Foreskin fibroblast (primary cell): ENCODE measurements at places on chromosomes 3 and 15.

DNA sequence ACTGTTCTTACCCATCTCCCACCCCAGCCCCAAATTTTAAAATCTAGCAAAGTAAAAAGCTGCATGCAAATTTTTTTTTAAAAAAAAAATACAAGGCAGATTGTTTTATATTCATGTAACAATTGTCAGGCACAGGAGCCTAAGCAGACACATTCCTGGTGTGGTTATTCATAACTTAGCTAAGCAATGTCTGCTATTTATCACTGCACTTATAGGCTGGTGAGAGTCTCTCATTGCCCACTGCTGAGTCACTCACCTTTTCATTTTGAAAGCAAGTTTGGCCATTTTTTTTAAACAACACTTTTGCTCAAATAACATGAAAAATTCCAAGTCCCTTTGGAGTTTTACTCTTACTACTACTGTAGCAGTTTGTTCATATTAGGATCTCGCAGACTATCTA is 413.9 kb downstream of the RBMS3 start:
- peak; percentile 88 for DNase-seq

DNA sequence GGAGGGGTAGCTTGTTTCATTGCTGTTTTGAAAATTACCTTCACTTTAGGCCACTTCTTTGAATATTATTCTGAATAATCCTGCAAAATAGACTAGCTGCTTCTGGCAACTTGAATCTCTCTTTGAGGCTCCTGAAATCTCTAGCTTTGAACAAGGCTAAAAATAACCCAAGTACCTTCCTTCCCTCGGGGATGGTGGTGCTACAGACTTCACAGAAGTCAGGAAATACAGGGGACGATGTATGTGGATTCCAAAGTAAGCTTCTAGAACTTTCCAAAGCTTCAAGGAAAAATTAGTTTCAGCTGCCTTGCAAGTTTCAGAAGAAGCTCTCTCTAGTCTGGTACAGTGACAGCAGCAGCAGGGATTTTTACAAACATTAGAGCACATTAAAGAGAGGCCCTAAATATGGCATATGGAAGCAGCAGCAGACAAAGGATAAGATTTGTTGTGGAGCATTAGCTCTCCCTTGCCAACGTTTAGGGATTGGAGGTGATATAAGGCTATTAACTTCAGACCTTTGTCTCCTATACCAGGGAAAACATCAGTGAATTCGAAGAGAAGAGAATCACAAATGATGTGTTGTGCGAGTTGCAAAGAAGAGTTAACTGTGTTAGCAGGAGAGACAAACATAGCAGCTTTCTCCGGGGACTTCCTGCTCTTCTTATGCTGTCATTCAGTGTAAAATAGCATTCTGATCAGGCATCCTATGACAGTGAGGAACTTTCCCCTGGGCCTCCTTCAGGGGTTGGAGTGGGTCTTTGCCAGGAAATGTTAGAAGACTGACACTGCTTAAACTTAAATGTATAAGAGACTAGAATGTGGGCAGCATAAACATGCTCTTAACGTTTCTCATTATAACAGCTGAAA is 783.0 kb upstream of the ARPP21 start:
- DNase-seq: no peak

- DNase-seq: no peak
Observed at GRCh38 chr3:41592753-41593510, 369.0 kb downstream of the ULK4 start.

DNA sequence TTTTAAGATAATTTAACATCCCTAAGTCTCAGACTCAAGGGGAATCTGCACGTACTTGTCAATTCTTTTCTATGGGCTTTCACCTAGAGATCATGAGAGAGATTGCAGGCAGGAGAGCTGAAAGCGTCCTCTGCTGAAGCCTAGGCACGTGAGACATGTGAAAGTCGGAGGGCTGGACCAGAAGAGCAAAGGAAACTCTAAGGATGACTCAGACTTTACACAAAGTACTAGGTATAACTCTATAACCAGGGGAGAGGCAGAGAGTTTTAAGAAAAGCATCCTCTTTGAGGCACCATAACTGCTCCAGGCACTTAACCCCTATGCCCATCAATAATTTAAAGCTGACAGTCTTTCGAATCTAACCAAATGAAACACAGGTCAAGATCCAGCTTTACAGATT is 436.6 kb downstream of the VGLL3 start:
- DNase-seq: no peak

DNA sequence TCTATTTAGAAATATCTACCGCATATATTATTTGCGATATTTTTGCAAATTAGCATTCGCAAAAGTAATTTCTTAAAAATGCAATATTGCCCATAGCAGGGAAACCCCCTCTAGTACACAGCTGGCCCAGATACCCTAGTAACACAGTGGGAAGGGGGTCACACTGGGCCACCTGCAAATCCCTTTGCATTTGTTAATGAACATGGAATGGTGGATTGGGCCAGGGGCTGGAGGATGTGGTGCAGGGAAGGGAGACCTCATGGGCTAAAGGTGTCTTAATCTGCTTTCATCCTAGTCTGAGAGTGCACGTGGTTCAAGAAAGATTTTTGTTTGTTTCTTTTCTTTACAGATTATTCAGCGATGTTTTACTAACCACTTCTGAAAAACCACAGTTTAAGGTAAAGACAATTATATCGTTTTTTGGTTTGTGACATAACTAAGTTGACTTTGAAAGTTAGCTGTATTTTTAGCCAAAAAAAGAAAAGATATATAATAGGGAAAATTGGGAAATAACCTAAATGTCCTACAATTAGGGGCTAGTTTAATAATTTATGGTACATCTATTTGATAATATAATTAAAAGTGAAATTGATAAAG is 30.0 kb downstream of the PDHB start:
- no peak for DNase-seq

GRCh38 chr15:68053001-68053400 is 1.1 kb upstream of the PIAS1 start:
- no peak for DNase-seq

- no peak for DNase-seq
Observed at GRCh38 chr3:140770977-140771667, 93.3 kb downstream of the TRIM42 start.

DNA sequence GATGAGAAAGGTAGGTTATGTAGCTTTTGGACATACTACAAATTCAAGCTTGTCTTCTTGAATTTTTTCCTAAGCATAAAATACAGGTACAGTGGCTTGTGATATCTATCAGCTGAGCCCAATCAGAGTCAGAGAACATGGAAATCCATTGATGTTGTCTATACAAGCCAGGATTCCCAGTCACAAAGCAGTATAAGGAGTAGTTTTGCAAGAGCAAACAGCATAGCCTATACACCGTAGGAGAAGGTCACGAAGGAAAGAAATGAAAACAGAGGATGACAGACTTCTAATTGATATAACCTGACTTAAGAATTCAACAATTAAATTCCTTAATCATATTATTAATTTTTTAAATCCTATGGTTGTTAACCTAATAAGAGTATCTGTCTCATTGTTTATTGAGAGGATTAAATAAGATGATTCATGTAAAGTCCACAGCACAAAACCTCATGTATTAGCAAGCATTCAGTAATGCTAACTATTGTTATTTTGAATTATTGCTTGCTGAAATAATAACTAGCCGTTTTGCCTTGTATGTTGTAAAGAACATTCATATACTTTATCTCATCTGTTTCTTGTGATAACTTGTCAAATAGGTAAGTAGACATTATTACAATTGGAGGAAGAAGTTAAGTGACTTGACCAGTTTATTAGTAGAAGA is 276.6 kb upstream of the ZPLD1 start:
- DNase-seq: peak; percentile 38

- peak; percentile 7 for DNase-seq
Observed at GRCh38 chr15:50182219-50183013, 420 bp downstream of the SLC27A2 start.

DNA sequence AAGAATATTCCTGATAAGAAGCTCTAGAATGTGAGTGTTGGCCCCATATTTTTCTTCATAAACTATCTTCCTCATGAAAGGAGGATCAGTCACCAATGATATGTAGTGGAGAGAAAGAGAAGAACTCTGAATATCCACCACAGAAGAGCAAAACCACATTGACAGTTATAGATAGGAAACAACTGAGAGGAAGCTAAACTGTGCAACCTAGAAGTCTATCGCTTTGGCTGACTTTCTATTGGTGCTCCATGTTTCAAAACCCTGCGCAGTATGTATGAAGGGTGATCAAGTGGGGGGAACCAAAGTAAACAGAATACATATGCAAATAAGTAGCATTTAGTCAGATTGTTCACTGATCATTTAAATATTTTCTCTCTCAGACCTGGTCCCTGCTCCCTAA is 41.0 kb upstream of the ZNF280D start:
- DNase-seq: no peak

DNA sequence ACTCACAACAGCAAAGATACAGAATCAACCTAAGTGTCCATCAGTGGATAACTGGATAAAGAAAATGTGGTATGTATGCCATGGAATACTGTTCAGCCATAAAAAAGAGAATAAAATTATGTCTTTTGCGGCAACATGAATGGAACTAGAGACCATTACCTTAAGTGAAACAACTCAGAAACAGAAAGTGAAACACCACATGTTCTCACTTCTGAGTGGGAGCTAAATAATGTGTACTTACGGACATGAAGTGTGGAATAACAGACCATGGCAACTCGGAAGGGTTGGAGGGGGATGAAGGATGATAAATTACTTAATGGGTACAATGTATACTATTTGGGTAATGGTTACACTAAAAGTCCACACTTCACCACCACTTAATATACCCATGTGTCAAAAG is 600.6 kb downstream of the MAGI1 start:
- DNase-seq: no peak

- DNase-seq: peak; percentile 58
Observed at GRCh38 chr3:39125841-39126500, 18.5 kb downstream of the TTC21A start.

DNA sequence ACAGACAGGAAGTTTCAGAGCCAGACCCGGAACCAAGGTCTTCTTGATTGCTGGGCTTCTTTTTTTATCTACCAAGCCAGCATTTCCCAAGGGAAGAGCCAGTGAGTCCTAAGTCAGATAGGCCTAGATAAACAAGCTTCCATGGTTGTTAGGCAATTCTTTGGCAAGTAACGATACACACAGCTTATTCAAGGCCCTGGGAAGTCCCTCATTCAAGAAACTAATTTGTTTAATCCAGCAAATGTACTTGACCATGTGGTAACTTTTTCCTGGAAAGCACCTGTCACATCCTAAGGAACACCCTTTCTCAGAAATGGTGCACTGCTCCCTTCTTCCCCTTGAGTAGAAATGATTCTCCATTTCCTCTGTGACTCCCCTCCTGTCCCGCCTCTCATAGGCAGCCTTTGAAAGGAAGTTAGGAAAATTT is 209.9 kb downstream of the ITPR1 start:
- no peak for DNase-seq

DNA sequence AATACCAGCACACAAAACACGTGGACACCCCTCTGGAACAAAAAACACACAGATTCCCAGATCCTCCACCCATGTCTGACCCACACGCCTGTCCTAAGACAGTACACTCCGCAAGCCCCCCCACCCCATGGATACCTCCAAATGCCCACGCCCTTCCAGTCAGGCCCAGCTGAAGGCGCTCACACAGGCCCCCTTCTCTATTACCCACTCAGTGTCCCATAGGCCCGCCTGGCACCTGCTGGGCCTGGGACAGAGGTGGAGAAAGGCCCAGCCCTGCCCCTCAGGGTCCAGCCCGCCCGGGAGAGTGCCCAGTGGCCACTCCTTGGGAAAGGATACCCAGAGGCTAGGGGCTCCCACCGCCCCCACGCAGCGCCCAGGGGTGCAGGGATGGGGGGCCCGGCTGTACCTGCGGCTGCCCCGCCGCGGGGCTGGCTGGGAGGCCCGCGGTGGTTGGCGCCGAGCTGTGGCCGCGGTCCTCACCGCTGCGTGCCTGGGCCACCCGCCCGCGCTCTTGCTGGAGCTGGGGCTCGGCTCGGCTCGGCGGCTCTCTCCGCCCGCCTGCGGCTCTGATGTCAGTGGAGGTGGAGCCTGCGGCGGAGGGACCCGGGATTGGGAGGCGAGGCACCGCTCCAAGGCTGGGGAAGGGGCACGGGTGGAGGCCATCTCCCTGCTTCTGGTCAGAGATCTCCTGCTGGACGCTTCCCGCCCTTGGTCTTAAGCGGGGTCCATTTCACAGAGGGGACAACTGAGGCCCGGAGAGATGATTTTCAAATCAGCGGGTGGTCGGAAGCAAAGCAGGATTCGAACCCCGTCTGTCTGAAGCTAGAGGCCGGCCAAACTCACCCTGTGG is at the start of gene CAMK1:
Gene CAMK1 (minus strand): TSS at position 522 of the 850 bp plus-strand sequence. CDS start 2,198 bp downstream, outside the sequence.
- DNase-seq: peak; percentile 66

DNA sequence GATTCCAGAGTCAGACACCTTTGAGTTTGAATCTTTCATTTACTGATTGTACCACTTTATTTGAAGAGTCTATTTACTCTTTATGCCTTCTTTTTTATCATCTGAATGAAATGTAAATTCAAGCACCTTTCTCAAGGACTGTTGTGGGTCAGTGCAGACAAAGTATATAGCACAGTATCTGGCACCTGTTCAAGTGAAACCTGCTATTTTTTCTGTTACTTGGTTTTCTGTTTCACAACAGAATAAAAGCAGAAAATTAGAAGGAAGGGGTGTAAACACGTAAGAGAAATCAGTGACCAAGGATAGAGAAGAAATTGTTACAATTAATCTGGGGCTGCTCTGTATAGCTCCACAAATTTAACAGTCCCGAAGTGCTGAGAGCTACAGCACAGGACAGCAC is 357.4 kb downstream of the RSL24D1 start:
- no peak for DNase-seq

GRCh38 chr15:81024936-81025335 is 24.2 kb downstream of the TLNRD1 start:
- DNase-seq: no peak

DNA sequence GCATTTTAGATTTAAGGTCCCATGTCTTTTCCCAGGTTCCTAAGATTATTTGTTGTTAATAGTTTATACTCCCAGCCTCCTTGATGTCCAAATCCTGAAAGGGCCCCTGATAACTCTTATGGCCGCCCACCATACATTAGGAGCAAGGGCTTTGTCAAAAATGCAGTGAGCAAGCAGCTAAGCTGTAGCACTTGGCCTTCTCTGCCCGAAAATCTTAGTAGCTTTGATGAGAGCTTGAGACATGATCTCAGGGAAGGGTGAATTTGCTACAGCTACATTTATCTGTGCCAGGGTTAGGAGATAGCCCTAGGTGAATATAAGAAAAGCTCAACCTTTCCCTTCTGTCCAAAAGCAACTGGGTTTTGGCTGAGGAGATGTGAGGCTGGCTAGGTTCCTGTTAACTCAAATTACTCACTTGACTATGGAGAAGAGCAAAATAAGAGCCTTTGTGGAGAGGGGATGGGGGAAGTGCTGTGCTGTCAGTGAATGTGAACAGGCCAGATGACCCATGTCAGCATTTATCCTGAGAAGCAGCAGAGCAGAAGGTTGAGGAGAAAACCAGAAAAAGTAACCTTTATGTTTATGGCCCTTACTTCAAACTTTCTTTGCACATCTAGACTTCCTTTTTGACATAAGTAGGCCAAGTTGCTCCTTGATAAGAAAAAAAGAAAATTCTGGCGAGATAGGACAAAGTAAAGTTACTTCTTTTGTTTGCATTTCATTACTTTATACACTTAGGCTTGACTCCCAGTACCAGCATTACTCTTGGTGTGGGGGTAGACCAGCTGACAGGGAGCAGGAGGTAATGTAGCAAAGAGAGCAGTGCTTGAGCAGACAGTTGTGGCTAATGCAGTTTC is 21.1 kb downstream of the MAPK6 start:
- DNase-seq: peak; percentile 24
